ENCODE measurements at places on chromosomes 7 and 10. TPM values are rescaled to one million over a fixed set of nuclear protein-coding genes. Genes with fewer than 3 reads are reported as not detected.

The BUB3 gene
- 115 TPM for total RNA-seq

The IL6 gene
- 0.32 TPM for total RNA-seq

The C10orf105 gene
- total RNA-seq, result 0.26 TPM

The RPEL1 gene
- not detected for total RNA-seq

The TMEM213 gene
- total RNA-seq, result not detected

The INA gene
- 5.8 TPM for total RNA-seq

The LRRD1 gene
- 1.8 TPM for total RNA-seq

The ARL3 gene
- 8.5 TPM for total RNA-seq

The CXCL12 gene
- 154 TPM for total RNA-seq

The SH2B2 gene
- total RNA-seq, result 1.8 TPM

The SEMA3C gene
- 570 TPM for total RNA-seq

The CACNA2D1 gene
- total RNA-seq, result 89.1 TPM

The SFRP4 gene
- total RNA-seq, result 11.2 TPM

The LRGUK gene
- total RNA-seq, result 2.5 TPM

The MSS51 gene
- total RNA-seq, result 5.9 TPM

- DNase-seq, result no peak
These were observed 234.6 kb downstream of the DIP2C start for GRCh38 chr10:454860-455259.

- no peak for DNase-seq
These were observed 113.8 kb upstream of the ADO start for GRCh38 chr10:62690703-62691102.

DNA sequence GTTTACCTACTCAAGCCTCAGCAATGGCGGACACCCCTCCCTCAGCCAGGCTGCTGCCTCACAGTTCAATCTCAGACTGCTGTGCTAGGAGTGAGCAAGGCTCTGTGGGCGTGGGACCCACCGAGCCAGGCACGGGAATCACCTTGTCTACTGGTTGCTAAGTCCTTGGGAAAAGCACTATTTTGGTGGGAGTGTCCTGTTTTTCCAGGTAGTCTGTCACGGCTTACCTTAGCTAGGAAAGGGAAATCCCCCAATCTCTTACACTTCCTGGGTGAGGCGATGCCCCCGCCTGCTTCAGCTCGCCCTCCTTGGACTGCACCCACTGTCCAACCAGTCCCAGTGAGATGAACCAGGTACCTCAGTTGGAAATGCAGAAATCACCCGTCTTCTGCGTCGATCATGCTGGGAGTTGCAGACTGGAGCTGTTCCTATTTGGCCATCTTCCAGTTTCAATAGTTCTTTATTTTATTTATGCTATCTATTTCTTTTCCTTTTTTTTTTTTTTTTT, at the start of gene HYAL4:
HYAL4 (plus strand) TSS at position 458 of the 508 bp plus-strand sequence. CDS start 23,105 bp downstream, outside the sequence.
- DNase-seq, result no peak

GRCh38 chr10:132574783-132575319, 37.3 kb downstream of the INPP5A start:
- no peak for DNase-seq

- no peak for DNase-seq
These were observed 15.3 kb downstream of the NKX2-3 start for GRCh38 chr10:99548041-99548530.

- no peak for DNase-seq
These were observed 38.1 kb downstream of the IKZF1 start for GRCh38 chr7:50342616-50343114.

DNA sequence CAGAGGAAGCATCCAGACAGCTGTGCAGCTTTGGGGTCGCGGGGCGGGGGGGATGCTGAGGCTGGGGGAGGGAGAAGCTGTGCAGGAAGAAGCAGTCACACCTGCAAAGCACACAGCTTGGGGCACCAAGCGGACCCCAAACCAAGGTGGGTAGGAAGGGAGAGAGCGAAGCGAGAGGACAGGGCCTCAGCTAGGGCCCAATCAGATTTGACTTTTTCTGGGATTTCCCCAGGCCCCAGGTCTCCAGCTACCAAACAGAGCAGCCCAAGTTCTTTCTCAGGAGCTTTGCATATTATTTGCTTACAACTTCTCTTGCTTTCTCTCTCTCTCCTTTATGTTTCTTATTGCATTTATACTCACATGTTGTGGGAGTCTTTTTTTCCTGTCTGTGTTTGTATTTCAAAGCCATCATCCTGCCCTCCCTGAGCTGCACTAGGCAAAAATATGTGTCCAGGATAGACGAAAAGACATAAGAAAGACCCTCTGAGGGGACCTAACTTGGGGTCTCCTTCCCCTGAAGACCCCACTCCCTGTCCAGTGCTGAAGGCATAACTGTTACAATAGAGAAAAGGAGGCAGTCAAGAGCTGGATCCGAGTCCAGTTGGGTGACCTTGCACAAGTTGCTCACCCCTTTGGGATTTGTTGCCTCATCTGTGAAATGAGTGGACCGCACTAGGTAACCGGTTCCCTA, 50.6 kb upstream of the SMNDC1 start:
- no peak for DNase-seq

DNA sequence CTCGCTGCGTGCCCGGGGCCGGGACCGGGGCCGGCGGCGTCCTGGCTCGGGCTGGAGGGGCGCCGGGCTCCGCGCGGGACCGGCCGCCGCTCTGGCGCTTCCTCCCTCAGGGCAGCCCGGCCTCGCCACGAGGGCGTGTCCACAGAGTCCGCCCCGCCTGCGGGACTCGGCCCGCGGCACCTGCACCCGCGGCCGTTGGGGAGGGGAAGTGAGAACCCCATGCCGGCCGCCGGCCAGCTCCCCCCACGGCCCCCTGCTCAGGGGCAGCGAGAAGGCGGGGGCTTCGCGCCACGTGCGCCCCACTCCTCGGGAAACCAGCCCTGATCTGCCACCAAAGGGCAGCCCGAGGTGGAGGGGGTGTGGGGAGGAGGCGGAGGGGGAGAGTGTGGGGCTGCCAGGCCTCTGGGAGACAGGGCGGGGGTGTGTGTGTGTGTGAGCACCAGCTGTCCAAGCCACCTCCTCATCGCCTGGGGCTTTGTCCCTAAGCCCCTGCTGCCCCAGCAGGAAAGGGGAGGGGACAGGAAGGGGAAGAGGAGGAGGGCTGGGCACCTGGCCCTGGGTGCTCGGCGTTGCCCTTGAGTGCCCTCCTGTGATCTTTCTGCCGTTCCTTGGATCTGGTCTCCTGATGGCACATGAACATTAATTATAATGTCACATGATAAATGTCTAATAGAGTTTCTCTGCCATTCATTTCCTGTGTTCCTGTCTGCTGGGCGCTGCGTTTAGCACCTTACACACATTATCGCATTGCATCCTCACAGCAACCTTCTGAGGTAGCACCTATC, at the start of gene PIK3AP1:
PIK3AP1 (minus strand) TSS at position 93 of the 785 bp plus-strand sequence. CDS start 120 bp downstream, outside the sequence.
- no peak for DNase-seq

DNA sequence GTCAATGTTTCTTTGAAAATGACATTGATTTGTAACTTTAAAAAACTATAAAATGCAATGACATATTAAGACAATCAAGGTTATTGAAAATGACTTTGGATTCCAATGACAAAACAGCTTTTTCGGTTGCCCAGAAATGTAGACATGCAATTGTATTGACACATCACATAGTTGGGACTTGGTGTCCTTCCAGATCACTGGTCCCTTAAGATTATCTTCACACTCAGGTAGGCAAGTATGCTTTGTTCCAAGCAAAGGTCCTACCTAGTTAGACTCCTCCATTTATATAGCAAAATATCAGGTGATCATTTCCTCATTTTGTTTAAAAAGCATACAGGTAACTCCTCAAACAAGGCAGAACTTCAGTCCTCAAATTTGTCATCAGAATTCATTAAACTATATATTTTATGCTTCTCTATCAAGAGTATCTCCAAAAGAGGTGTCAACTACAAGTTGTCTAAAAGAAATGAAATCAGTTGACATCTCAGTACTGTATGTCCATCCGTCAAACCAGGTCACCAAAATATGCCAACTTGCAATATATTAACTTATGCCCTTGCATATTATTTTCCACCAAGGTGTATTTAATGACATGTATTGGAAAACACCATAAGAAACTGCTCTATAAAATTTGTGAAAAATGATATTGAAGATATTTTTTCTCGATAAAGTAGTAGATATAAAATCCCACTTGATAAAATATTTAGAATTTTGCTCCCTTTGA, 64.6 kb downstream of the TSPAN12 start:
- DNase-seq, result no peak

GRCh38 chr10:66148312-66148711, 777.5 kb upstream of the LRRTM3 start:
- DNase-seq, result no peak

DNA sequence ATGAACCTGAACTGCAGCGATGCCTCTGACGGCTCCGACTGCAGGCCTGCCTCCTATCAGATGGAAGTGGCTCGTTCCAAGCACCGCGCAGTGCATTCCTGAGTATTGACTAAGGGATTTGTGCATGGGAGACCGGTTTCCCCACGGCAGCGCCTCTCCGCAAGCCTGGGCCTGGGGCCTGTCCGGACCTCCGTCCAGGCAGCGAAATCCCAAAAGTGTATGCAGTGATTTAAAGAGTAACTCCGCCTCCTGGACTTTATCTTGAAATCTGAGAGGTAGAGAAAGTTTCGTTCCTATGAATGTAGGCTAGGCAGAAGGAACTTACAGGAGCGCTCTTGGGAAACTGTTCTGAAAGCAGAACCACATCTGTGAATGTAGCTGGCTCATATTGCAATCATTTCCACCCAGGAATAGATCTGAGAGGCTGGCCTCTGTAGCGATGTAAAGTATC, 106.2 kb upstream of the CELF2 start:
- peak; percentile 71 for DNase-seq

GRCh38 chr7:55147101-55147500, 128.3 kb downstream of the EGFR start:
- DNase-seq, result no peak

DNA sequence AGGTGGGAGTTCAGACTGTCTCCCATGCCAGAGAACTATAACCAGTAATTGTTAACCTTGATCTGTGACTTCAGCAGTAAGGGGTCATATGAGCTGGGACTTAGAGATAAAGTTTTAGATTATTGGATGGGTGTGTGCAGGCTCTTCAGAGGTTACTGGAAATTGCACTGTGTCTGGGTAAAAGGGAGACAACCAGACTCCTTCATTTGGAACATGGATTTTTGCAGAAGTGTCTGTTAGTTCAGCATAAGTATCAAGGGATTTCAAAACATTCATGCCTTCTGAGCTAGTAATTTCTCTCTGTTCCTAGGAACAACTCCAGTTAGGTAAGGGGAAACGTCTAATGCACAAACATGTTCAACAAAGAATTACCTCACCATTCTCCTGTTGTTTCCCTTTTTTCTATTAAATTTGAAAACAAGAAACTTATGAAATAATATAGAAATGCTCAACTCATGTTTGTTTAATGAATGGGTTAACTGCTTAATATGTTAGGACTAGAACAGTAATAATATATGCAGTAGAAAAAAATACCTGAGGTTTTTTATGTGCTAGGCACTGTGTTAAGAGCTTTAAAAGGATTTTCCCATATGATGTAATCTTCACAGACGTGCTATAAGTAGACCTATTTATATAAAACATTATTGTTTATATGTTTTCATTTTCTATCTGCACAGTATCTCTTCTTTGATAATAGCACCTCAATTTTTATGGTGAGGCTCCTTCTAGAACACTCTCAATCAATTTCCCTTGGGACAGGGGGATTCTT, 233.0 kb downstream of the CACNA2D1 start:
- no peak for DNase-seq

DNA sequence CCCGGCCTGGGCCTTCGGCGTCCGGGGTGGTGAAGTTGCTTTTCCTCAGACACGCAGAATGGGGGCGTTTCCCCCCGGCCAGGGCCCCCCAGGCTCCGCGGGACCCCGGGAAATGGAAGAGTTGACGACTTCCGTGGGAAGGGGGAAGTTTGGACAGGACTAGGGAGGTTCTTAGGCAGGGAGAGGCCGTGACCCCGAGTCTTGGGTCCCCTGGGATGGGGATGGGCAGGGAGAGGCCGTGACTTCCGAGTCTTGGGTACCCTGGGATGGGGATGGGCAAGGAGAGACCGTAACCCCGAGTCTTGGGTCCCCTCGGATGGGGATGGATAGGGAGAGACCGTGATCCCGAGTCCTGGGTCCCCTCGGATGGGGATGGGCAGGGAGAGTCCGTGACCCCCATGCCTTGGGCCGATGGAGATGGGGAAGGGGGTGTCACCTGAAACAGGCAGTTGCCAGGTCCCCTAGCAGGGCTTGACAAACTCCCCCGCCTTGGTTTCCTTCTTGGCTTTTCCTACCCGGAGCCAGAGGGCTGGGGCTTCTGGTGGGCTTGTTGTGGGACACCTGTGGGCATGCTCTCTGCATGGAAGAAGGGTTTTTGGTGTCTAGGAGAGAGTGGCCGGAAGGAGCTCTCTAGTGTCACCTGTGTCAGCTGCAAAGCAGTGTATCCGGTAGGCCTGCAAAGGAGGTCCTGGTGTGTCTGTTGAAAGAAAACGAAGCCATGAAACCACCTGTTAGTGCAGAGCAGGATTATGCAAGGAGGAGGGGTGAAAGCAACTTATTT, 1.1 kb downstream of the TRRAP start:
- DNase-seq, result no peak

Measured in urinary bladder (tissue), 4 donors.